Stimulated activated CD4-positive, alpha-beta T cell treated with anti-CD3 and anti-CD28 coated beads, TNF-alpha, amount 100 ng/mL, for 4 hours (primary cell): ENCODE measurements at places on chromosomes 5 and 9.

GRCh38 chr9:114902786-114903524, 27.4 kb downstream of the TNFSF8 start:
- no peak for DNase-seq

- DNase-seq, result no peak
These were observed 211.0 kb downstream of the PDE4D start for GRCh38 chr5:59682542-59682941.

DNA sequence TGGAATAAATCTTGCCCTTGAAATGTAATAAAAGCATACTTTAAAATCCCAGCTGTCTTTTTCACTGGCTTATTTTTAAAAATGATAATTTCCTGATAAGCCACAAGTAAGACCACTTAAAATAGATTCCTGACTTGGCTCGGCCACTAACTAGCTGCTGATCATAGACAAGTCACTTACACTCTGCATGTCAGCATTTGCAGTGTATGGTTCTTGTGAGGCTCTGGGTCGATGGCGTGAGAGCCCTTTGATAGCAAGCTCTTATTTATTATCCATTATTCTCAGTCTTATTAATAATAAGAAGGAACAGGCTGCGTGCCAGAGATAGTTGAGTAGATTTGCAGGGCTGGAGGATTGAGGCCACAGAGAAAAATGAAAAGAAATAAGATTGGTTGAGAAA, 110.7 kb upstream of the IL12B start:
- no peak for DNase-seq

DNA sequence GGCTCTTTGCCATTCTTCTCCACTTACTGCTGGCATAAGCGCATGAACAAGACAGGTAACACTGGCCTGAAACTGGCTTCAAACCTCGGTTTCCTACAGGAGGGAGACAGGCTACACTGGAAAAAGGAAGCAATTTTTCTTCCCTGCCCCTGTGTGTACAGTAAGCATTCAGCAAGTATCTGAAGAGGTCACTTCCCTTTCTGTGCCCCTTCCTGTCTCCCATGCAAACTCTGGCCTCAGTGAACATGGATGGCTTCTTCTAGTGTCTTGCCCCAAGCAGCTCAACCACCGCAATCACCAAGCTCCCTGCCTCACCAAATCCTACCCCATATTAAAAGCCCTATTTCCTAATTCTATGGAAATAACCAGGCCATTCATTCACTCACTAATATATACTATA, 42.4 kb downstream of the SERINC5 start:
- DNase-seq, result no peak

- no peak for DNase-seq
These were observed 377.8 kb downstream of the KIAA0825 start for GRCh38 chr5:94240596-94240992.
